Mesothelial cell of epicardium (in vitro differentiated cells): ENCODE measurements at places on chromosomes 7 and 10.

DNA sequence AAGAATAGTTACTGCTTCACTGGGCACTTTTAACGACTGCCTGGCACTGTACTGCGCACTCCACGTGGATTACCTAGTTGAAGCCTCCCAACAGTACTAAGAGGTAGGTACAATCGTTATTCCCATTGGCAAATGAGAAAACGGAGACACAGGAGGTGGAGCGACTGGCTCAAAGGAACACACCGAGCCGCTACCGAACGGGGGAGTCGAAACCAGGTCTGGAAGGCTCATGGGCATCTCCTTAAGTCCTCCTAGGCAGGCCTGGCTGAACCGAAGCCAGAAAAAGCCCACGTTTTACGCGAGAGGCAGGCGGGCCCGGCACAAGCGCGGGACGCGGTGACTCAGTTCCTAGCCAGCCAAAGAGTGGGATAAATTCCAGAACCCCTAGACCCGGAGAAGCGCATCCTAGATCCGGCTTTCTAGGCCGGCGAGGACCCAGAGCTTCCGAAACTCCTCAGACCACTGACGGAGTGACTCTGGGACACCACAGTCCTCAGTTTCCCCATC, 472 bp downstream of the PDAP1 start:
- peak overlapping the region; percentile 99 for H3K27ac ChIP-seq
- peaks cover 22% of the 10 kb centered on the region for H3K4me1 ChIP-seq
- no peaks in the 10 kb centered on the region for H3K27me3 ChIP-seq
- no peak for DNase-seq

DNA sequence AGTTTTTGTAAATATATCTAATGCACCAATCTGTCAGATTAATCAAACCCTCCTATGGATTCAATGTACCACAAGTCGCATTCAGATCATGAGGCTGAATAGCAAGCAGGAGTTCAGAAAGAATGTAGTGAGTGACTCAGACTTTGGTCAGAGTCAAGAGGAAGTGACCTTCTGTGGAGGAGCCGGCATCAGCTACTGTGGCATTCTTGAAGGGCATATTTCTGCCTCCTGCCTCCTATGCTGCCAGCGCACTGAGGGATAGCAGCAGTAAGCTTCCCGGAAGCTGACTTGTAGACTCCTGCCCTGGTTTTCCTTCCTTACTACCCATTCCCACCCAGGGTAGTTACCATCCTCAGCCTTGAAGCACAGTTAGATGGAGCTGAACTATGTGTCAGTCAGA, 867.5 kb downstream of the NRG3 start:
- DNase-seq: no peak
- no peak overlapping the region for H3K4me3 ChIP-seq
- peaks cover 9% of the 10 kb centered on the region for H3K4me1 ChIP-seq
- H3K27ac ChIP-seq: no peak overlapping the region

- H3K36me3 ChIP-seq: no peaks in the 10 kb centered on the region
- H3K27ac ChIP-seq: no peak overlapping the region
- no peak overlapping the region for H3K4me3 ChIP-seq
- H3K27me3 ChIP-seq: peaks cover 26% of the 10 kb centered on the region
- H3K4me1 ChIP-seq: no peaks in the 10 kb centered on the region
Observed at GRCh38 chr10:85986777-85987176, 379.8 kb downstream of the GRID1 start.

DNA sequence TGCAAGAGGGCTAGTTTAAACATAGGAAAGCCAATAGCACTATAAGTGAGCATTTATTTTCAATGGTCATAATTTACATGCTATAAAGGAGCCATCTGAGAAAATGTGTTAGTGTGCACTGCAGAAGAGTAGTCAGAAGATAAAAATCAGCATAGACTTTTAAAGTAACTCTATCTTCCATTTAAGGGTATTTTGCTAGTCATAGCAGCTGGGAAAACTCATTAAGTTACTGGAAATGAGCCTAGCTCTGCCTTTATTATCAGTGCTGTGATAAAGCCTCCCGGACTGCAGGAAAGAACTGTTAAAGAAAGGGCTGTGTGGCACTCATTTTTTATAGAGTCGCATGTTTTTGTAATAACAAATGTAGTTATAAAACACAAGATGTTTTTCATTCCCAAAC, 825.8 kb upstream of the POM121L12 start:
- peaks cover 6% of the 10 kb centered on the region for H3K27me3 ChIP-seq
- H3K4me1 ChIP-seq: peaks cover 10% of the 10 kb centered on the region
- H3K4me3 ChIP-seq: no peak overlapping the region
- no peak for DNase-seq

- peak overlapping the region; percentile 73 for H3K27ac ChIP-seq
- DNase-seq: peak; percentile 21
- peaks cover under 1% of the 10 kb centered on the region for H3K36me3 ChIP-seq
- peaks cover 30% of the 10 kb centered on the region for H3K4me1 ChIP-seq
Observed at GRCh38 chr10:55628260-55628701, 732.8 kb downstream of the ZWINT start.

GRCh38 chr10:10796774-10797415, 220.8 kb upstream of the CELF2 start:
- H3K36me3 ChIP-seq: peaks cover 2% of the 10 kb centered on the region
- H3K4me3 ChIP-seq: no peak overlapping the region
- H3K4me1 ChIP-seq: peaks cover 49% of the 10 kb centered on the region
- H3K27ac ChIP-seq: peak overlapping the region; percentile 92
- no peak for DNase-seq
- peaks cover 2% of the 10 kb centered on the region for H3K27me3 ChIP-seq

DNA sequence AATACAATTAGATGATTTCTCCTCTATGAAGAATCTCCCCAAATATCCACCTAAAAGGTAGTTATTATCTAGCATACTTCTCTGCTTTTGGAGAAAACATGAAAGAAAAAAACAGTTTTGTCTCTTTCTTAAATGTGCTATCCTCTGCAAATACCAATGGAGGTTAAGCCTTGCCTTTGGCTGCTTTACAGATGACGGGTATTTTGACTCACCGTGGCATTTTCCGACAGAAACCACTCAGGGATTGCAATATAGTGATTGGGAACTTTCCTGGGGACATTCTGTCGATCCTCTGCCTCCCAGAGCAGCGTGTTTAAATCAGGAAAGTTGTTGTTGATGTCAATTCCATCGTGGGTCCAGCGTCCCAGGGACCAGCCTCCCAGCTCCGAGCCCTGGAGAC, 100.6 kb downstream of the GPR26 start:
- H3K4me3 ChIP-seq: no peak overlapping the region
- DNase-seq: no peak
- no peak overlapping the region for H3K27ac ChIP-seq
- no peaks in the 10 kb centered on the region for H3K36me3 ChIP-seq
- peaks cover 40% of the 10 kb centered on the region for H3K27me3 ChIP-seq

GRCh38 chr7:30464231-30464671, 14.3 kb downstream of the NOD1 start:
- peaks cover 49% of the 10 kb centered on the region for H3K4me1 ChIP-seq
- no peaks in the 10 kb centered on the region for H3K27me3 ChIP-seq
- no peak for DNase-seq
- H3K27ac ChIP-seq: no peak overlapping the region
- no peaks in the 10 kb centered on the region for H3K36me3 ChIP-seq

GRCh38 chr7:98745722-98746318, 124.0 kb downstream of the TMEM130 start:
- peak; percentile 84 for DNase-seq
- H3K27ac ChIP-seq: no peak overlapping the region
- H3K4me3 ChIP-seq: no peak overlapping the region
- no peaks in the 10 kb centered on the region for H3K36me3 ChIP-seq
- H3K27me3 ChIP-seq: peaks cover 21% of the 10 kb centered on the region

DNA sequence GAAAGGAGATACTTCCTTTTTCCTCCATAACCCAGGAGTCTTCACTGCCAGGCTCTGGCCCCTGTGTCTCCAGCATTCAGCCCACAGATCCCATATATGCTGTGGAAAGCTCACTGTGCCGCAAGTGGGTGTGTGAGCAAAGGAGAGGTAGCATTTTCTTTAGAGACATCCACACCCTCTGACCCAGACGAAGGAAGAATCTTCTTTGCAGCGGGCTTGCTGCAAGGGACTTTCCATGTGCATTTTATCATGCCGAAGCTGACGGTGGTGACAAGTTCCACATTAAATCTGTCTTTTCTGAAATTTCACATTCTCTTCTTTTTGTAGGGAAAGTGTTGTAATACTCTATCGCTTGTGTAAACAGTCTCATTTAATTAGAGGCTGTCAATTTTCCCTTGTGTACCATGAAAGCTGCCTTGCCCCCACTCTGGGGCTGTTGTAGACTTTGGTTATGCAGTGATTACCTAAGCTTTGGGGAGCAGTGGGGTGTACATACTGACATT, 409.5 kb downstream of the SUGCT start:
- peaks cover 2% of the 10 kb centered on the region for H3K36me3 ChIP-seq
- H3K27ac ChIP-seq: peak overlapping the region; percentile 92
- H3K4me3 ChIP-seq: no peak overlapping the region
- peaks cover 47% of the 10 kb centered on the region for H3K4me1 ChIP-seq
- DNase-seq: no peak
- H3K27me3 ChIP-seq: no peaks in the 10 kb centered on the region

GRCh38 chr10:107275806-107276205, 111.3 kb upstream of the SORCS1 start:
- H3K27me3 ChIP-seq: peaks cover 11% of the 10 kb centered on the region
- DNase-seq: no peak
- H3K4me1 ChIP-seq: no peaks in the 10 kb centered on the region
- H3K36me3 ChIP-seq: no peaks in the 10 kb centered on the region
- H3K4me3 ChIP-seq: no peak overlapping the region

DNA sequence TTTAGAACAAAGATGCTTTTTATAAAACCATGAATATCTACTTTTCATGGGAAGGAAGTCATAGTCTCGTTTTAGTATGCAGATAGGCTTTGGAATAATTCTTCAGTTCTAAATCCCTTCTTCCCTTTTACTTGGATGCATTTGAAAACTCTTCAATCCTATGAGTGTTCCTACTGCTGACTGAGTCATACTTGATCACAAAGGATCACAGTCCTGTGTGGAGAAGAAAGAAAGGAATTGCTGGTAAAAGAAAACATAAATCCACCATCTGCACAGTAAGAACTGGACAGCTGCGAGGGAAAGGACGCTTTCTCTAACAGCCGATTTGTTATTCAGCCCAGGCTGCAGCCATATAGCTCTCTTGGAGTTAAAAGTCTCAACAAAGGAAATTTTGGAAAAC, 209.9 kb downstream of the SEMA3E start:
- H3K4me1 ChIP-seq: no peaks in the 10 kb centered on the region
- no peak for DNase-seq
- H3K27ac ChIP-seq: no peak overlapping the region
- no peak overlapping the region for H3K4me3 ChIP-seq
- no peaks in the 10 kb centered on the region for H3K36me3 ChIP-seq

GRCh38 chr7:47088329-47089067, 493.4 kb downstream of the TNS3 start:
- peak overlapping the region; percentile 61 for H3K27ac ChIP-seq
- no peaks in the 10 kb centered on the region for H3K27me3 ChIP-seq
- DNase-seq: peak; percentile 35
- H3K4me3 ChIP-seq: no peak overlapping the region

GRCh38 chr10:129787557-129787956, 176.5 kb downstream of the EBF3 start:
- H3K27ac ChIP-seq: no peak overlapping the region
- H3K36me3 ChIP-seq: peaks cover 3% of the 10 kb centered on the region
- H3K4me3 ChIP-seq: no peak overlapping the region
- no peaks in the 10 kb centered on the region for H3K4me1 ChIP-seq
- no peaks in the 10 kb centered on the region for H3K27me3 ChIP-seq

DNA sequence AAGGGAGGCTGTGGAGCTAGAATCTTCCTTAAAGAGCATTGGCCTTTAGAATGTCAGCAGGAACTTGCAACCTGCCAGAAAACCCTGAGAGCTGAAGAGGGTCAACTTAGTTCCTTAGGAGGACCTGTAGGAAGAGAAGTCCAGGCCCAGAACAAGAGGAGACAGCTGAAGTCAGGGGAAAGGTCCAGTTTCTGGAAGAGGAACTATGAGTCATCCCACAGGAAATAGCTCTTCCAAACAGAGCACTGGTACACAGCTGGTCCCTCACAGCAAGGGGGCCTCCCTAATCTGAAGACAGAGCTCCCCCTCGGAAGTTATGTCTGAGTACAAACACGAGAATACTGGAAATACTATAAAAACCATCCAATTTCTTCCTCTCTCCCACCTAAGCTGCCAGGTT, 98.9 kb downstream of the HERPUD2 start:
- H3K27me3 ChIP-seq: no peaks in the 10 kb centered on the region
- H3K27ac ChIP-seq: peak overlapping the region; percentile 47
- H3K4me1 ChIP-seq: no peaks in the 10 kb centered on the region
- DNase-seq: no peak
- no peaks in the 10 kb centered on the region for H3K36me3 ChIP-seq

DNA sequence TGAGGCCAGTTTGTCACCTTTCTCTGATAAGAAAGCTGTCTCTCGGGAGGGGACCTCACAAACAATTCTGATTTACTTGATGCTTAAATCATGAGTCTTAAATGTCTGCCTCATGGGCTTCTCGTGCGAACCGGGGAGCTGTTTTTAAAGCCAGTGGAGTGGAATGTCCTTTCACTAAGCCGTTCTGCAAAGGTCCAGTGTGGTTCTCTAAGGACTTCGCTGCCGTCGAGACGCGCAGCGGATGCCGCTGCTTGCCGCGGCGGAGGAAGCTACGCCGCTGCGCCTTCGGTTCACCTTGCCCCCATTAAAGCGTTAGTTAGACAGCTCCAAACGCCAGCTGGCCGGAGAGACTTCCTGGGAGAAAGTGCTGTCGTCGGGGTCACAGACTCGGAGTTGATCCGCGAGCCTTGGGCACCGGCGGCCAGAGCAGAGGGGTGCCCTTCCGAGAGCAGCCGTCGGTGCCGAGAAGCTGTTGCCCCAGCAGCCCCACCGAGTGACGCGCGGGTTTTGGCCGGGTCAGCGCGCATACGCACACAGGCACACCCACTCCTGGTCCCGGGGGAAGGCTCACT, 1.3 kb upstream of the HMX3 start:
- DNase-seq: no peak
- peaks cover 23% of the 10 kb centered on the region for H3K4me1 ChIP-seq
- peak overlapping the region; percentile 8 for H3K4me3 ChIP-seq

GRCh38 chr7:65269150-65269856, 104.4 kb upstream of the ZNF92 start:
- peaks cover 12% of the 10 kb centered on the region for H3K4me1 ChIP-seq
- H3K4me3 ChIP-seq: peak overlapping the region; percentile 92
- peak overlapping the region; percentile 88 for H3K27ac ChIP-seq

DNA sequence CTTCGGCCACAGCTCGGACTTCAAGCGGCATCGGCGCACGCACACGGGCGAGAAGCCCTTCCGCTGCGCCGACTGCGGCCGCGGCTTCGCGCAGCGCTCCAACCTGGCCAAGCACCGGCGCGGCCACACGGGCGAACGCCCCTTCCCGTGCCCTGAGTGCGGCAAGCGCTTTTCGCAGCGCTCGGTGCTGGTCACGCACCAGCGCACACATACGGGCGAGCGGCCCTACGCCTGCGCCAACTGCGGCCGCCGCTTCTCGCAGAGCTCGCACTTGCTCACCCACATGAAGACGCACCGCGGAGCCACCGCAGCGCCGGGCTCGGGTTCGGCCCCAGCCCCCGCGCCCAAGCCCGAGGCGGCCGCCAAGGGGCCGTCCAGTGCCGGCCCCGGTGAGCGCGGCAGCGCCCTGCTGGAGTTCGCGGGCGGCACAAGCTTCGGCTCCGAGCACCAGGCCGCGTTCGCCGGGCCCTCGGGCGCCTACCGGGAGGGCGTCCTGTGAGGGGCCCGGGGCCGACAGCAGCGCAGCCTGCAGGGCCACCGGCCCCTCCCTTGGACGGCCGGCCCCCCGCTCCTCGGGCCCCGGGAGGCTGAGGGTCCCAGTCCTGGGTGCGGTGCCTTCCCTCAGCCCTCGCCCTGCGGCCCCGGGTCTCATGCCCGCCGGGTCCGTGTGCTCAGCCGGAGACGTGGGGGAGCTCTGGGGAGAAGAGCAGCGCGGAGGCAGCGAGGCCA, 17.2 kb downstream of the ZNF316 start:
- H3K4me1 ChIP-seq: no peaks in the 10 kb centered on the region
- H3K36me3 ChIP-seq: peaks cover 37% of the 10 kb centered on the region
- no peak overlapping the region for H3K27ac ChIP-seq
- H3K27me3 ChIP-seq: no peaks in the 10 kb centered on the region
- H3K4me3 ChIP-seq: no peak overlapping the region
